Cortex of kidney (tissue), 1 donor: ENCODE measurements at places on chromosomes 5 and 9.

DNA sequence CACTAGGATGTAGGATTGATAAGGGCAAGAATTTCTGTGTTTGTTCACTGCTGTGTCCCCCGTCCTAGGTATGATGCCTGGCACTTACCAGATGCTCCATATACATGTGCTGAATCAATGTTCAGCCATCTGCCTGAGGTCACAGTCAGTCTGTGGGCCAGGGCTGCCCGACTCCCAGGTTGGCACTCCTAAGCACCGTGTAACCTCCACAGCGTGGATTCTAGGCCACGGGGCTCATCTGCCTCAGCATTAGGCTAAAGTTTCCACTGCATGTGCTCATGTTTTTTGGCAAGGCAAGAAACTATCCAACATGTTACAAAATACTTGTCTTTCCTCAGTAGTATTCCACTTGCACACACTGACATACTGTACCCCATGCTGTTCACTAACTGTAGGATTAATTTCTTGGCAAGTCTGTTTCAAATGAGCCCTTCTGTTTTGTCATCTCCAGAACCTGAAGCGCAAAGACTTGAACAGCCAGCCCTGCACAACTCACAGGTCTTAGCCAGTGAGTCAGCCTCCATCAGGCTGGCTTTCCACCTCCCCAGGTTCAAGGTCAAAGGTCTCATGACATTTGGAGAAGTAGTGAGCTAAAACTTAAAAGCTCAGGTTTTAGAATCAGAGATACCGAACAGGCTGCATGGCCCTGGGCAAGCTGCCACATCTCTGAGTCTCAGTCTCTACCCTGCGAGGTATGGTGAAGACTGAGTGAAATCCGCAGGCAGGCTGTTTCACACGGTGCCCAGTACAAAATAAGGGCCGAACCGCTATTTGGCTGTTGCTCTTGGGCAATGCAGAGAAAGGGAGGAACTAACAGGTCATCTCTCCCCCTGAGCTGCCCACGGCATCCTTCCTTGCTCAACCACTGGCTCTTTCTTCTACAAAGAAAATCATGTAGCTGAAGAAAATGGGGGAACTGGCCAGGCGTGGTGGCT, 7.2 kb downstream of the TOR1A start:
- DNase-seq: no peak

- no peak for DNase-seq
These were observed 465.4 kb downstream of the RASEF start for GRCh38 chr9:82597241-82598203.

- DNase-seq: no peak
These were observed 233.1 kb downstream of the GADD45G start for GRCh38 chr9:89837934-89838310.

DNA sequence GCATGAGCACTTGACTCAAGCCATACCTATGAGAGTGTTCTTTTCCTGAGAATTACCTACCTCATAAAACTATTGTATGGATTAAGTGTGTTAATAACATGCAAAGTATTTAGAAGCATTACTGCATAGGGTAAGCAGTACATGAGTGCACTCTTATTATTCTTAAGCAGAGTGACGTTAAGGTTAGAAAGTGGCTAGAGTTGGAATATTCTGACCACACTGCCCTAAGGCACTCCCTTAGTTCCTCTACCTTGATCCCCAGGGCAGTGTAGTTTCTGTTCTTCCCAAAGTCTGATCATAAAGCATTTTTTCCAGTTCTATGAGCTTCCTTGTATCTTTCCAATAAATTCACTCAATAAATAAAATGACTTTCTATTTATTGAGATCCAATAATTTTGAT, 189.2 kb downstream of the PCSK1 start:
- no peak for DNase-seq

DNA sequence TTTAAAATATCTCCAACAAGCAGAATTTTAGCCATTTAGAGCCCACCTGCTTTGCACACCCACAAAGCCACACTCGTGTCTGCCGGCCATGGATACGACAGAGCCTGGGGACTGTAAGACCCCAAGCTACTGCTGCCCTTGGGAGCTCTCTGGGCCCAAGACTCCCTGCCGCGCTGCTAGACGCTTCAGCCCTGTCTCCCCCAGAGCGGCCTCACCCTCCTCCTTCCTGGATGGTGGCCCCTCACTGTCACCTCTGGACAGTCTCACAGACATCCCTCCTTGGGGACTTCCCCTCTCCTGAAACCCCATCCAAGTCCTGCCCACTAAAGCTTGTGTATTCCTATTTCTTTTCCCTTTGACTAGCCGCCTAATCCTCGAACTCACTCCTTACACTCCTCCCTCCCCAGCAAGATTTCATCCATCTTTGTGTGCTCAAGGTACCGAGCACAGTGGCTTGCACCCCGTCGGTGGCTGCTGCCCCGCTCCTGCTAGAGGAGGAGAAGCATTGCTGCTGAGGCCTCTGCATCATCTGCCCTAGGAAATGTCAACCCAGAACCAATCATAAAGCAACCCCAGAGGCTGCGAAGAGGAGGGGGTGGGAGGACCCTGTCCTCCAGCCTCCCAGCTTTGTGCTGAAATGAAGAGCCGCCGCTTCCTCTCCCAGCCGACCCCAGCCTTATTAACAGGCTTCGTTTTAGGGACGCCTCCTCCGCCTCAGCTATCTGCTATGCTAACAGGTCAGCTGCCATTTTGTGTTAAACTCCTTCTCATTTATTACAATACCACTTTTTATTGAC, 71.2 kb downstream of the CFAP77 start:
- no peak for DNase-seq

DNA sequence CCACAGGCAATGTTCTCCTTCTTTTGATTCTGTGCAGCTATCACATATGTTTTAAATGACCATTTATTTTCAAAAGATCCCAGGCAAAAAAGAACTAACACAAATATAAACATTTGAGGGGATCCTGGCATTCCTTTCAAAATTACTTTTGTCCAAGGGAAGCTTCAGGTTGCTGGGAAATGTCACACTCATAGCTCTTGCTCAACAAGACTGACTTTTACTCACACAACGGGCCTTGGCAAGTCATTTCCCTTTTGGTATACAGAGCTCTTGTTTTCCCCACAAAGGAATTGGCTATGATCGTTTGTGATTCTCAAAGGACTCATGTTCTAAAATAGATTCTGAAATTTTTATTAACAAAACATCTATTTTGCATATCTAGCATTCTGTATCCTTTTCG, 4.5 kb upstream of the PALM2AKAP2 start:
- DNase-seq: no peak

DNA sequence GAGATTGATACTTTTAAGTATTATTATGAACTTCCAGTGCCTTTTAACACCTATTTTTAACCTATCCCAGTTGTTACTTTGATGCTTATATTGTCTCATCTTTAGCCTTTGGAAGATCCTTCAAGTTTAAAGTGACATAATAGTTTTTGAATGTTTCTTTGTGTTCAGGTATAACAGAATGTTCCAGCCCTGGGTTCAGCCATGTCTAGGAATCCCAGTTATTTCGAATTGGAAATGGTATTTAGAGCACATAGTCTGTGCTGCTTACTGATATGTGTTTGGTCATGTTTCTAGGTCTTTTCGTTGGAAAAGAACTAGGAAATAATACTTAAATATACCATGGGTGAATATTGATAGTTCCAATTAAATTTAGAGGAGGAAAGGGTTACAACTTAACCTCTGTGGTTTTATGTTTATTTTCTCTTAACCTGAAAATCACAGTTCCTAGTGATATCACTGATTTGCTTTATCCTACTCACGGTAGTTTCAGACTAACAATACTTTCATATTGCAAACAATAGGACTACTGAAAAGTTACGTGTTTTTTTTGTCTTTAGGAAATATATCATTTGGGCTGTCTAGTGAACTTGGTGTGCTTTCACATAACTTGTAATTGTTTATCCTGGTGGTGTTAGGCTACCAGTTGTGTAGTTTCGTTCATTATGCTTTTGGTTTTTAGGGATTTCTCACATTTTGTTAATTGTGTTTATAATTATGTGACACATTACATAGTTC, 37.8 kb downstream of the UHRF2 start:
- DNase-seq: no peak

DNA sequence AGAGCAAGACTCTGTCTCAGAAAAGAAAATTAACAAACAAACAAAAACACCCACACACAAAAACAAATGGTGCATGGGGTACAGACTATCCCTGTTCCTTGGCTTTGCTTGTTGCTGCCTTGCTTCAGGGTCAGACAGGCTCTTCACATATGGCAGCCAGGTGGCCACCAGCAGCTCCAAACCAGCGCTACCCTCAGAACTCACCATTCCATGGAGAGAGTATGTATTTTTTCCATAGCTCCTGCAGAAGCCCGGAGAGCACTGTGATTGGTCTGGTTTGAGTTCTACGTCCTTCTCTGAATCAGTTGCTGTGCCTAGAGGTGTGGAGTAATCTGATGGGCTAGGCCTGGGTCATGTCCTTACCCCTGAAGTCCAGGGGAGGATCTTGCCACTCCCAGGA, 25.2 kb upstream of the HSPA9 start:
- no peak for DNase-seq

- DNase-seq: no peak
These were observed 435.1 kb upstream of the ST8SIA4 start for GRCh38 chr5:101338226-101338625.

DNA sequence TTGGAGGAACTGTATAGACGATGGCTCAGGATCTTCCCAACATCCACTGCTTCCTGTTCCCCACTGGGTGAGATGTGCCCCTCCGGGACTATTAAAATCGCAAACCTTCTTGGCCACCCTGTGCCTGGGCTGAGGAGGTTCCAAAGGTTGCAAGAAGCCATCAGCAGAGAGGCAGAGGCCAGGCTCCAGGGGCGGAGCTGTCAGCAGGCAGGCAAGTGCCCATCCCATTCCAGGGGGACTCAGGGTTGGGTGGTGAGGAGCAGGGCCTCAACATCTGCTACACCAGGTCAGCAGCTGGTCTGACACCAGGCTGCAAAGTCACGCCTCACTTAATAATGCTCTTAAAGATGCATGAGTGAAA, 2.2 kb downstream of the BTNL3 start:
- DNase-seq: no peak

DNA sequence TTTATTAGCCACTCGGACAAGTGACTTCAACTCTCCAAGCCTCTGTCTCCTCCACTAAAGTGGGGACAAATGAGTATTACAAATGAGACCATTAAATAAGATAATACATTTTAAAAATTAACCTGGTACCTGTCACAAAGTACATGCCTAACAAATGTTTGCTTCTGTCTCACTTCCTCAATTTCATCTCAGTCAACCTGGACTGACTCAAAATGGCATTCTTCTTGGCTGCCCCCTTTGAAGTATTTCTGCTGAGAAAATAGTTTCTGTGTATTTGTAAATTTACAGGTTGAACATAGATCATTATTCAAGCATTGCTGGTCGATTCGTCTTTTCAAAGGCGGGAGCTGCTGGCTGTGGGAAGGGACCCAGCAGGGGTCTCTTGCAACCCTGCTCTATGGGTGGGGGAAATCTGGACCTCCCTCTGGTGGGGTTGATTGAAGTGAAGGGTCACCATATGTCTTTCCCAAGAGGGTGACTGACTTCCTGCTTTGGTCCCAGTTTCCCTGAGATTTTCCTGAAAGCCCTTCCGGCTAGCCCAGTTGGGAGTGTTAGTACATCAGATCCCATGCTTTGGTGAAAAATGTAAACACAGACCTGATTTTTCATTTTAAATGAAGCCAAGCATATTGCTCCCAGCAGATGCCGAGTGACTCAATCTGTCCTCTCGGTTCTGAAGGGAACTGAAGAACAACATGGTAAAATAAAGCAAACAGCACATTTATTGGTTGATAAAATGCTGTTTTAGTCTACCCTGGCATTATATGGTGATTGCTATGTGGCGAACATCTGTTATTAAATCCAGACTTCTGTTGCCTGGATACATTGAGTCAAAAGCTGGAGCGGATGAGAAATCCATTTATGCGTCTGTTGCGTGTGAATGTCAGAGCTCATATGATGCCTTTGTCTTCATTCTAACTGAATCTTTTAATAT, 73.0 kb downstream of the KCNIP1 start:
- DNase-seq: no peak

GRCh38 chr9:110969971-110970386, 68.3 kb downstream of the LPAR1 start:
- DNase-seq: no peak

DNA sequence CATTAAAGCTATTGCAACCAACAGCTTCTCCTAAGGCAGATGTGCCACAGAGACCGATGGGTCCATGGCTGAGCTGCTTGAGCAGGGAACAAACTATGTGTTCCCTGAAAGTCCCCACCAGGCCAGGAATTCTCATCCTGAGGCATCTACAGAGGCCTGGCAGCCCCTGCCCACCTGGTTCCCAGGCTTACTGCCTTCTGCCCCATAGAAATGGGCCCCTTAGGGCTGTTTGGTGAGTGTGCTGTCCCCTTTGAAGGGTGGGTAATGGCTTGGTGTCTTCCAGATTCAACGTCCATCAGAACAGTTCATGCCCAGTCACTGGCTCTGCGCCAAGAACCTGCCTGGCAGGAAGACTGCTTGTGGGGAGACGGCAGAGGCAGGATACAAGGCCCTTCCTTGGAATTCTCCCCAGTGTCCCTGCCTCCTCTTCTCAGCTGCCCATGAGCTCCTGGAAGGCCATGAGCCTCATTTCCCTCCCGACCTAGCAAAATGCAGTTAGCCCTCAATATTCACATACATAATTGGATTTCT, 3.8 kb upstream of the COL27A1 start:
- no peak for DNase-seq

DNA sequence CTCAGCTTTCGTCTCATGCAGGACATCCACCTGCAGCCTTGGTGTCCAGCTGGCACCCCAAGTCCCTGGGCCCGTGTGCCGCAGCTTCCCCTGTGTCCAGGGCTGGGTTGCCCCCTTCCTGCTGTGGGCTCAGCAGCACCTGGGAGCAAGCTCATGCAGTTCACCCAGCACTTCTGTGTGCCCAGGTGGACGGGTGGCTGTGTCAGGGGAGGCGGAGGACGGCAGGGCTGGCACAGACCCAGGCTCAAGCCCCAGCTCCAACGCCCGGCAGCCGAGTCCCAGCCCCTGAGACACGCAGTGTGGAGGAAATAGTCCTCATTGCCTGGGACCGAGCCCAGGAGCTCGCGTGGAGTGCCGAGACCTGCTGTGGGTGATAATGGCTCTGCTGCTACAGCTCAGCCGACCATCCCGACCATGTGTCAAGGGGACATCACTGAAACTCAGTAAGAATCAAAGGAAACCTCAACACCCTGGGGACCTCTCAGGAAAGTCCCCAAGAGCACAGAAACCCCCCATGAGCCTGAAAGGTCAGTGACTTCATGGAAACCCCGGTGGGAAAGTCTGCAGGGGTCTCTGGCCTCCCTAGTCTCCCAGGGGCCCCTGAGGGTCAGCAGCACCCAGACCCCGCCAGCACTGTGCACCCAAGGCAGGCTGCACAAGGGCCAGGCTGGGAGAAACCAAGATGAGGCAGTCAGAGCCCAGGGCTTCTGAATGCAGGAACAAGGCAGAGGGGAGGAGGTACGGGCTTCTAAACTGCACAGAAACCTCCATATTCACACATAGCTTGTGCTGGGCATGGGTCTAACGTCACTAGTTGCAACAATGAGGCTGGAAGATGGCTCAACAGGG, 38.8 kb downstream of the LPCAT1 start:
- DNase-seq: no peak
